ENCODE measurements at places on chromosomes 2 and 18.

- no peak for DNase-seq
These were observed 1089.3 kb upstream of the CELF4 start for GRCh38 chr18:38654946-38655345.

DNA sequence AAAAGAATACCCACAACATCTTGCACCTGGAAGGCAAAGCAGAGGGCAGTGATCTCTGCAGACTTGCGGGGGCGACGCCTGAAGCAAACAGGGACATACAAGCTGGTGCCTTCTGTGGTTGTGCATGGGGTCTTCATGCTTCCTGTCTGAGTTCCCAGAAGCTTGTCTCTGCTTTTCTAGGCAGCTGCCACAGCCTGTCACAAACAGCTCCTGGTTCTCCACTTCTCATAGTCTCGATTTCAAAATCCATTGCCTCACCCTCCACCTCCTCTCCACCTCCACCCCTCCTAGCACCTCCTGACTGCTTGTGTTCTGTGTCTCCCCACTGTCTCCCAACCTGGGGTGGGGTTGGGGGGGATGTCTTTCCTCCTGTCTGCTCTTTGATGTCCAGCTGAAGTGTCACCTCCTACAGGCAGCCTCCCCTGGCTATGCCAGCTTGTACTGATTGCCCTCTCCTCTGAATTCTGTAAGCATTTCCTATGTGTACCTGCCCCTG, 1.7 kb upstream of the PROC start:
- no peak for DNase-seq

GRCh38 chr2:37142546-37142945, 14.2 kb downstream of the EIF2AK2 start:
- DNase-seq, result no peak

DNA sequence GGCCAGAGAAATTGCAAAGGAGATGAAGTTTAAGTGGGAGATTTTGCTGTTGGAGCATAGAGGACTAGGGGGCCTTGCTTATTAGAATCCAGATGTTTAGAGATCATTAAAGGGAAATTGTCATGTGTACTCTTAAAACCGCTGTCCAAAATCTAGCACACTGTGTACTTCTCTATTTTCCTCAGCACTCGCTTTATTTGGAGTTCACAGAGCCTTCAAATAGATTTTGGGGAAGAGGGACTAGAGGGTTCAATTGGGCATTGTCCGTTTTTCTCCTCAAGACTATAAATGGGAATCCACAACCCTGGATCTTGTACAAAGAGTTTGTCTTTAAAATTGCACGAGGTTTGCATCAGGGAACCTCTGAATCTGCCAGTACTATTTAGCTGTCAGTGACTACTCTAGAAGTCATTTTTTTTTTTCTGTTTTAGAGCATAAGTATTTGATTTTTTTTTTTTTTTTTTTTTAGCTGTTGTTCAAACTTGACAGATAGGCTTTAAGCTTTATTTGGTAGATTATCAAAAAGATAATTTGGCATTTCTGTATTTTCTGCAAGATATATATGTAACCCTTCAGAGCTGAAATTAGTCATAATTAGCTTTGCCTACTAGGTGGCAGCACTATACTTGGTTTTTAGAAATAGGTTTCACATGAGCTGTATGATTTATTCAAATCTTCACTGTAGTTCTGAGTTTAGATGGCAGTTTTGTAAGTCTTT, 14.2 kb downstream of the PMS1 start:
- no peak for DNase-seq

GRCh38 chr2:157178874-157179273, 78.6 kb upstream of the GALNT5 start:
- DNase-seq, result no peak

- DNase-seq, result no peak
These were observed 26.4 kb upstream of the ZNF532 start for GRCh38 chr18:58838165-58838860.

DNA sequence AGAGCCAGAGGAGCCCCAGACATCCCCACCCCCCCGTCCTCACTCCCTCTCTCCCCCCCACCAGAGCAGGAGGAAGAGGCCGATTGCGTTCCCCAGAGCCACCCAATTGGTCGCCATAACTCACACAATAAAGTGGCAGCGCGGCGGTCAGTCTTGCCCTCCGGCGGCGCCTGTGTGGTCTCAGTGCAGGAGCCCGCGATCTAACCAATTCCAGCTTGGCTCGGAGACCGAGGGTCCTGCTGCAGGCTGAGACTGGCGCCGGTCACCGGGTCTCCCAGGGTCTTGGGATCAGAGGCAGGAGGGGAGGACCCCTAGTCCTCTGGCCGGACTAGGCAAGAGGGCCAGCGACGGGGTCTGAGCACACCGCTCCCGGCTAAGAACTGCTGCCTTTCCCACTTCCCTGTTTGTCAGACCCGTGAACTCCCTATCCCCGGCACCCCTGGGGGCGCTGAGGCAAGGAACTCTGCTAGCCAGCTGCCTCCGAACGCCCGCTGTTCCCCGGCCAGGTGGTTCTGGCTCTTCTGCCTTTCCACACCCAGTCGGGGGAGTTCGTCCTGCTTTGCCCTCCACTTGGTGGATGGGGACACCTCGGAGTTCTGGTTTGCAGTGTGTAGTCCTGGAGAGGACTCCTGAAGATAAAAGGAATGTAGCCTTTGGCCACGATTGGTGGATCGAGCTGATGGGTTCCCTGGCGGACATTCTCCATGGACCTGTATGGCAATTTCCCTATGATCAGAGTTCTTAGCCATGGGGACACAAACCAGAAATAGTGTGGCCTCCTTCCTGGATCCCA, 1.0 kb upstream of the HOXD12 start:
- DNase-seq, result no peak

GRCh38 chr2:184032983-184033382, 565.3 kb upstream of the ZNF804A start:
- DNase-seq, result no peak

- DNase-seq, result peak; percentile 21
These were observed 5.1 kb upstream of the MIB1 start for GRCh38 chr18:21735452-21736015.

DNA sequence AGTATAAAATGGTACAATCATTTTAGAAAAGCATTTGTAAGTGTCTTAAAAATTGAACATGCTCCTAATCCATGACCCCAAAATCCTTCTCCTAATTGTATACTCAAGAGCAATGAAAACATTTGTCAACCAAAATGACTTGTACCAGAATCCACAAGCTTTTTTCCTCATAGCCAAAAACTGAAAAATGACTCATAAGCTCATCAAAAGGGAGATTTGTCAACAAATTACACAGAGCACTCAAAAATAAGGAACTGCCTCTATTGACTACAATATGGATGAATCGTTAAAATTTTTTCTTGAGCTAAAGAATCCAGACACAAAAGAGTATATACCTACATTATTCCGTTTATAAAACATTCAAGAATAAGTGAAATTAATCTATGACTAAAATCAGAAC, 544.8 kb downstream of the ARHGAP15 start:
- DNase-seq, result no peak
